ENCODE measurements at places on chromosomes 12 and 14. TPM values are rescaled to one million over a fixed set of nuclear protein-coding genes. Genes with fewer than 3 reads are reported as not detected.

DNA sequence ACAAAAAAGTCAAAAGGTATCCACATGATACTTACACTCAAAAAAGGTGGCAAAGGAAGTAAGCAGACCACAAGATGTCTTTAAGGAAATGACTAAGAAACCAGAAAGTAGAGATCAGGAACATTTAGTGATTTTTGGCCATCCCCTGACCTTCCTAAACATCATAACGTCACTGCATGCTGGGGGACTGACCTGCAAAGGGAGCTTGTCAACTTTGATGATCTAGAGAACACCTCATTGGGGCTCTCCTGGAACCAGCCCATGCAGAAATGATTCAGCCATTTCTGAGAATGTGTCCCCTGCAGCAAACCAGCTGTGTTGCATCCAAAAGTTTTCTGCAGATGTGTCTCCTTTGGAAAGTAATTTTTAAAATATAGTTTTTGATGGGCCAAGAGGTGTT is 152.2 kb upstream of the RASSF8 start:
- no peak for DNase-seq

DNA sequence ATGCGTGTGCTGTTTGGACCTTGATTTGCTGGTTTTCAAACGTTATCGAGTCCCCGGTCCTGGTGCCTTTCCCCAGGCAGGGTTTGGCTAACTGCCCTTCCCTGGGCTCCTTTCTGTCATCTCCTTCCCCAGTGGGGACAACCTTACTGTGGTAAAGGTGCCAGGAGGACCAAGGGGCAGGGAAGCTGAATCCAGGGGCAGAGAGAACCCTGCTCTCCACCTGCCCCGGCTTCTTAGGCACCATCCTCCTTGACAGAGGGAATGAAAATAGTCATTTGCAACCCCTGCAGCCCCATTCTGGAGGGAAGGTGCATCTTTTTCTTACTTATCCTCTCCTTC is 5.0 kb downstream of the CEBPE start:
- DNase-seq, result no peak

DNA sequence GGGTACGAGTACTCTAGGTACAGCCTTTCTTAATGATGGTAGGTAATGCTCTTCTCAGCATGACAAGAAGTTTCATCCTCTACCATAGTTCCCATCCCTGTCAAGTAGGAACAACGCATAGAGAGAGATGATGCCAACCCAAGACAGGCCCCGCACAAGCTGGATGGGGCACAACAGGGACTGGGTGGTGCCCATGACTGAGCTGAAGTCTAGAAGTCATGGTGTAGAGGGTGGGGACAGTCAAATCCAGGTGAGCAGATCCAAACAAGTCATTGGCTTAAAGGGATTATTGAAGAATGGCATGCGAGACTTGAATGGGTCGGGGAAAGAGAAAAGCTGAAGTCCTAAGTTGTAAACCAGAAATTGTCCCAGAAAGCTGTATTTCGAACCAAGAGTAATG is 84.2 kb upstream of the MDM1 start:
- DNase-seq, result no peak

DNA sequence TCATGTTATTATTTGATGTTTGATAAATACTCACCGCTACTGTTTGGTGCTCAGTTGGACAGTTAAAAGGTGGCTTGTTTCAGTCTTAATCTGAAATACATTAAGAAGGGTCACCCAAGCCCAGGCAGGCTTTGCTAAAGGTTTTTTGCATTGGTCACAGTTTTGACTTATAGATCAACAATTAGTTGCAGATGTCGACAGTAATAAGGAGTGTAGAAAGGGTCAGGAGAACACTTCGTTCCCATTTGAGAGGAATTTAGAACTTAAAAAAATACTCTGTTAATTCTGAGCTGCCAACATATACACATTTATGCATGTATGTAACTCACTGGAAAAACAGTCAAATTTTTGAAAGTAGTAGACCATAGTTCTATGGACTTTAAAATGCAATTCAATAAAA is 130.3 kb downstream of the TMEM30B start:
- DNase-seq, result no peak

GRCh38 chr14:74414403-74415114 is 11.5 kb downstream of the SYNDIG1L start:
- no peak for DNase-seq

DNA sequence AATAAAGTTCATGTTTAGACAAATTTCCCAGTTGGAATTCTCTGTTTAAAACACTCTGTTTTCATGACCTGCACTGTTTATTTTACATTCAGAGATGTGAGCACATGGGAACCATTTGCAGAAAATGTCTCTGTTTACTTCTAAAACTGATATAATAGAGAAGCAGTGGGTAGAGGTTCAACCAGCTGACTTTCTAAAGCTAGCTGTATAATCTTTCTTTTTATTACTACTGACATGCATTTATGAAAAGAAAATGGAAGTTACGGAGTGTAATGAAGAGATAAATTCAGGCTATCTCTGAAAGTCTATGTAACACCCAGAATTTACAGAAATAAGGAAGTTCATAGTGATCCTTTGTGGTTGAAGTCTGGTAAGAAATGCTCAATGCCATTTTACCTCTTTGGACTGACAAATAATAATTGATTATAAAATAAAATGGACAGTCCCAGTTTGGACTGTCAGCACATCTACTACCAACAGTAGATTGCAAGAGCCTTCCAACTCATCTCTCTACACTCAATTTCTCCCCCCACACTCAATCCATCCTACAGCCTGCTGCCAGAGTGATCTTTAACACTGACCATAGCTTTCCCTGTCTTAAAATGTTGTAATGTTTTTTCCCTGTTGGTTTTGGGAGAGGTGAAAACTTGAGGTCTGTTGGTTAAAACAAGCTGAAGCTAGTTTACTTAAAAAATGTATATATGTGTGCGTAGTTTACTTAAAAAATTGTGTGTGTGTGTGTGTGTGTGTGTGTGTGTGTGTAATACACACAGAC is 137.4 kb downstream of the AEBP2 start:
- DNase-seq, result no peak

GRCh38 chr12:107302649-107303341 is 209.4 kb upstream of the CRY1 start:
- no peak for DNase-seq

DNA sequence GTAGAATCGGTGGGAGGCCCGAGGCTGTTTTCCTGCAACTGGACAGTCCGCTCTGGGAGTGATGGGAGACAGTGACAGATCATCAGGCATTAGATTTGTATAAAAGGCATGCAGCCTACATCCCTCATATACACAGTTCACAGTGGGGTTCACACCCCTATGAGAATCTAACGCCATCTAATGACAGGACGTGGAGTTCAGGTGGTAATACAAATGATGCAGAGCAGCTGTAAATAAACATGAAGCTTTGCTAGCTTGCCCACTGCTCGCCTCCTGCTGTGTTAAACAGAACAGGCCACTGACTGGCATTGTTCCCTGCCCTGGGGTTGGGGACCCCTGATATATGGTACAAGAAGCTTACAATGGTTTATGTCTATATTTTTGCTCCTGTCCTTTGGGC is 179.0 kb downstream of the LRFN5 start:
- DNase-seq, result no peak

- no peak for DNase-seq
These were observed 35.0 kb upstream of the TUNAR start for GRCh38 chr14:95841668-95842067.

DNA sequence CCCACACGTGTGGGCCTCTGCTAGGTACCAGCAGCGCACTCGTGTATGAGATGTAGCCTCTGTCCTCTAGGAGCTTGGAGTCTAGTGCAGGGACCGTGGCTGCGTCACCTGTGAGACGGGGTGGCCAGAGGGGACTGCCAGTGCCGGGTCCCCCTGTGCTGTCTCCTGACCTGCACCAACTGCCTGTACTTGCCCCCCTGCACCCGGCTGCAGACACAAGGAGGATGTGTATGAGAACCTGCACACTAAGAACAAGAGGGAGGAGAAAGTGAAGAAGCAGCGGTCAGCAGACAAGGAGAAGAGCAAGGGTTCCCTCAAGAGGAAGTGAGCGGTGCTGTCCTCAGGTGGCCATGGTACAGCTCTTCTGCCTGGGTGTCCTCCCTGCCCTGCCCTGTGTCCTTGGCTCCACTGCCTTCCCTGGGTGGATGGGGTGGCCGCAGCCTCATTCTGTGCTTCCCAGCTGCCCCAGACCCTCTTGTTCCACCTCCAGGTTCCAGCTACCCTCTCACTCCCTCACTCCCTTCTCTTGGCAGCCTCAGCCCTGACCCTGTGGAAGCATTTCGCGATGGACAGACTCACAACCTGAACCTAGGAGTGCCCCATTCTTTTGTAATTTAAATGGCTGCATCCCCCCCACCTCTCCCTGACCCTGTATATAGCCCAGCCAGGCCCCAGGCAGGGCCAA is 9.6 kb downstream of the PTPN6 start:
- no peak for DNase-seq

DNA sequence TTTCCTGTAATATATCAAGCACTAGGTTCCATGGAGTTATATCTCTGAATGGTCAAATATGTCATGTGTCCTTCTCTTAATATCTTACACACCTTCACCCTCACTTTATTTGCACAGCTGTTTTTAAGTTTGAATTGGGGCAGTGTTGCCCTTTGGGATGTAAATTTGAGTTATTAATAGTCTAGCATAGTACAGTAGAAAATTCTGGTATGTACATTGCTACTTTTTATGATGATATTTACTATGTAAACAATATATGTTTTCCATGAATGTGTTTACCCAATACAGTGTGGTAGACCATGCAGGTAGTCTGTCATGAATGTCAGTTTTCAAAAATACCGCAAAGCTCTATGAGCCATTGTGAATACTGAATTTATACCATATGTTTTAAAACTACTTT is 50.5 kb downstream of the METTL25 start:
- DNase-seq, result no peak

GRCh38 chr12:113852264-113852663 is 113.9 kb downstream of the RBM19 start:
- DNase-seq, result no peak

DNA sequence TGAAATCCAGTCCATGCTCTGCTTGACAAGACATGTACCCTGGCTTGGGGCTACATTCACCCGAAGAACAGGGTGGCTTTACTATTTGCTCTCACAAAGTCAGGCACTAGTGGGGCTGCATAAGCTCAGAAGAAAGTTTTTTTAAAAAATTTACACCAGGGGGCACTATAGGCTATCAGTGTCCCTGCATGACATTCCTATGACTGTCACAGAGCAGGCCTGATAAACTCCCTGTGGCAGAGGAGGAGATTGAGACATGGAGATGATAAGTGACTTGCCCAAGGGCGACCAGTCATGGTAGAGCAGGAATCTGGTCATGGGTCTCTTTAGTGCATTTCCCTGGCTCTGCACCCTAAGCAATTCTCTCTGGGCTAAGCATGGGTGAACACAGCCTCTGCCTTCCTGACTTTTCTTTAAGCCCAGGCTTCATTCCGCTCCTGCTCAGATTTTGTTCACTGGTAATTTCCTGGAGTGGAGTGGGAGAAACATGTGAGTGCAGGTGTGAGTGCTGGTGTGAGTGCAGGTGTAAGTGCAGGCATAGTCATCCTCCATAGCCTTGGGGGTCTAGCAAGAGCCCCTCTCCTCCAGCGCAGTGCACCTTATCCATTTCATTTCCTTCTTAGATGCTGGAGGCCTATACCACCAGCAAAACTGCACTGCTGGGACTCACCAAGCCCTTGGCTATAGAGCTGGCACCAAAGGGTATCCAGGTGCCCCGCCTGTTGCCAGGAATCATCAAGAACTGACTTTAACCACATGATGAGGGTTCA is 91.6 kb downstream of the DHRS2 start:
- DNase-seq, result no peak

DNA sequence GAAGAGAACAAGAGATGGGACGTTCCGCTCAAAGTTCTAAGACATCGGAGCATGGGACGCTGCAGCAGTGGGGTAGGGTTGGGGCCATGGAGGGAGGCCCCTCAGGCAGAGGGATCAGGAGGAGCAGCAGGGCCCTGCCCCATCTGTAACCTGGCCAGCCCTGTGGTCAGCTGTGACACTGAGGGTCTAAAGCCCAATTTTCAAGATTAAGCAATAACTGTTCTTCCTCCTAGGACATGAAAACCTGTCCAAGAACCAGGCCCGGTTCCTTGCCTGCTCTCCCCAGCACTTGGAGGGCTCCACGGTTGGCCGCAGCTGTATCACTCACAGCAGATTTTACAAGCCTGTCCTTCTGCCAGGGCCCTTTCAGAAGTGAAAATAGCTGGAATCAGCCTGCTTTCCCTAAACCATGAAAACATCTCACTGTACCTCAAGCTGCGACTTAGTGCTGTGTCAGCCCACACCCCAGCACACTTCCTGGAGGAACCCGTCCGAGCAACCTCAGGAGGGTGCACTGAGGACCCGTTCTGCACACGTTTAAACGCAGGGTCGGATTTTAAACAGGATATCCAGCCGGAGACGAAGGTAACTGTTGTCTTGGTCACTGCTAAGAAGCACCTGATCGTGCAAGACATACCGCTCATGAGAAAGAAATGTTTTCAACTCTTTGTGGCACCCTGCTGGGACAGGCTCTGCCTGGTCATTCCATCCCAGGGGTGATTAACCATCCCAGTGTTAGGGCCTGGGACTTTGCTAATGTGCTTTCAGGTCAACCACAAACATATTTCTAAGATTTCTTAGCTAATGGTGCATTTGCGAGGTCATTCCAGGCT is 201.9 kb upstream of the DIO3 start:
- peak; percentile 90 for DNase-seq

- DNase-seq, result no peak
These were observed 24.3 kb downstream of the PPM1H start for GRCh38 chr12:62910549-62911169.

GRCh38 chr12:77153706-77154105 is 88.3 kb upstream of the E2F7 start:
- no peak for DNase-seq

DNA sequence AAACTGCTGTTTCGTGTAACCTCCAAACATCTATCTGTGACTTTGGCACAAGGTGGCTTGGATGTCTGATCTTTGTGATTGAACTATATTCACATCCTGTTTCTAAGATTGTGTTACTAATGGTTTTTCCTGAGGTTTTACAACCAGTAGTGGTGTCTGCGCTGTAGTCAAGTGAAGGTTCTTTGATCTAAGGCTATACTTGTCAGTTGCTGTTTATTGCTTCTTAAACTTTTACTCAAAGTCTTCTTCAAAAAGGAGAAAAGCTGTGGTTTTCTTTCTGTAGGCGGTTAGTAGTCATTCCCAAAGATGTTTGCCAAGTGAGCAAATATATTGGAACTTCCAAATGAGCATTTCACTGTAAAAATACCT is 12.3 kb upstream of the CALM1 start:
- no peak for DNase-seq

GRCh38 chr12:70267550-70267949 is 24.3 kb downstream of the CNOT2 start:
- no peak for DNase-seq

GRCh38 chr12:2266666-2267620 is 214.2 kb downstream of the CACNA1C start:
- DNase-seq, result no peak

DNA sequence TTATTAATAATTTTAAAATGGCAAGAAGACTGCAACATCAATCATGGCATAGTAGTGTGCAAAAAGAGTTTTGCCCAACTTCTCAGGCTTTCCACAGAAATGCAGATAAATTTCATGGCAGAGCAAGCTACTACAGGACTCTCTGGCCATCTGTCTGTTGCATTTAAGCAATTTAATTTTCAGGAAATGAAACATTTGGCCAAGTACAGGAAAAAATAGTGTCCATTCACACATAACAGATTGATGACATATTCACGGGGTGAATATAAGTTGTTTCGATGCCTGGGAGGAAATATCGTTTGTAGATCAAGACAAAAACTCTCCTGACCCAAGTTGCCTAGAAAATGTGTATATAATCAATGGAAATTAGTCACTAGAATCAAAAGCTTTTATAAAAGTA is 324.0 kb downstream of the PRKD1 start:
- no peak for DNase-seq

Gene KRT5
- not detected for total RNA-seq

Gene GLT8D2
- total RNA-seq, result 2.6 TPM

Gene SERPINA12
- not detected for total RNA-seq

Gene CCDC38
- not detected for total RNA-seq

Gene BRMS1L
- 13.2 TPM for total RNA-seq

Measured in uterus (tissue), 4 donors.